CD8-positive, alpha-beta T cell (primary cell): ENCODE measurements at places on chromosomes 12 and 14.

DNA sequence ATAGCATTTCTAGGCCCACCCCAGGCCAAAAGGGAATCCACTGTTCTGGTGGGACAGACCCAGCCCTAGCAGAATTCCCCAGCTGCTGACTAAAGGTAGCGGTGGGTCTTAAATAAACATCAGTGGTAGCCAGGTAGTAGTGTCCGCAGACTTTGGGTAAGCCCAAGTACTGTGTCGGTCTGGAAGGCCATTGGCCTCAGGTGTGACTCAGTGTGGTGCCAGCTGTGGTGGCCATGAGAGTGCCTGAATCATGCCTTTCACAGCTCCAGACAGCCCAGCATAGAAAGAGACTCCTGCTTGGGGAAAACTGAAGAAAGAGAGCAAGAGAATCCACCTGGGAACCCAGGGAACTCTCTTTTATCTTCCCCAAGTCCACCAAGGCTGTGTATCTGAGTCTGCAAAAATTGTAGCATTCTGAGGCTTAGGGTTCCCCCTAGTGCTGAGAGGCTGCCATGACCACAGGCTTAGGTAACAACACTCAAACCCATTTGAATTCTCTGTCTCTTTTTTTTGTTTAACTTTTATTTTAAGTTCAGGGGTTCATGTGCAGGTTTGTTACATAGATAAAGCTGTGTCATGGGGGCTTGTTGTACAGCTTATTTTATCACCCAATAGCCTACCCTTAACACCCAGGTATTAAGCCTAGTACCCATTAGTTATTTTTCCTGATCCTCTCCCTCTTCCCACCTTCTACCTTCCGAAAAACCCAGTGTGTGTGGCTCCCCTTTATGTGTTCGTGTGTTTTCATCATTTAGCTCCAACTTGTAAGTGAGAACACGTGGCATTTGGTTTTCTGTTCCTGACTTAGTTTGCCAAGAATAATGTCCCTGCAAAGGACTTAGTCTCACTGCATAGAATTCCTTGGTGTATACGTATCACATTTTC lies 16.7 kb upstream of the CD163L1 start:
- DNase-seq: peak; percentile 24

- no peak for DNase-seq
Observed at GRCh38 chr12:43988838-43989560, 153.1 kb downstream of the TMEM117 start.

- DNase-seq: no peak
Observed at GRCh38 chr12:94867066-94867855, 136.2 kb downstream of the NDUFA12 start.

- no peak for DNase-seq
Observed at GRCh38 chr12:32255588-32255987, 143.8 kb upstream of the FGD4 start.

- no peak for DNase-seq
Observed at GRCh38 chr12:38555620-38556591, 239.3 kb downstream of the ALG10B start.

- DNase-seq: no peak
Observed at GRCh38 chr14:31419967-31420318, 407 bp downstream of the HEATR5A start.
